ENCODE measurements at places on chromosomes 2 and 18. TPM values are rescaled to one million over a fixed set of nuclear protein-coding genes. Genes with fewer than 3 reads are reported as not detected.

The SP3 gene
- 101 TPM for total RNA-seq

The DPP4 gene
- 81.0 TPM for total RNA-seq

The ERFE gene
- total RNA-seq, result 3.7 TPM

The GPAT2 gene
- total RNA-seq, result 0.76 TPM

The CAPN10 gene
- 9.5 TPM for total RNA-seq

The CPO gene
- total RNA-seq, result 0.32 TPM

The EHBP1 gene
- total RNA-seq, result 92.4 TPM

The MC4R gene
- total RNA-seq, result not detected

The HOXD11 gene
- total RNA-seq, result 0.13 TPM

The IL36G gene
- total RNA-seq, result not detected

The FIGN gene
- total RNA-seq, result 2.2 TPM

The C2orf81 gene
- total RNA-seq, result 1.7 TPM

The SLC9A2 gene
- not detected for total RNA-seq

The CD28 gene
- total RNA-seq, result under 0.01 TPM

The STEAP3 gene
- 38.8 TPM for total RNA-seq

The IL1F10 gene
- not detected for total RNA-seq

The ALLC gene
- not detected for total RNA-seq

The UGT1A10 gene
- not detected for total RNA-seq

The EIF4E2 gene
- total RNA-seq, result 115 TPM

The LCT gene
- total RNA-seq, result 0.22 TPM

The SP5 gene
- total RNA-seq, result not detected

The LHCGR gene
- total RNA-seq, result 0.39 TPM

The MAP3K19 gene
- not detected for total RNA-seq
